ENCODE measurements at places on chromosomes 16 and 17.
A peak's percentile ranks its signal among the peaks of the same experiment; 100 is the strongest.

- no peak for DNase-seq
Measured at GRCh38 chr17:4542003-4542725, 13.0 kb downstream of the MYBBP1A start.

GRCh38 chr17:81803728-81804558 lies at the start of gene GCGR:
GCGR (plus strand) TSS chr17:81804150; CDS start chr17:81809019, 4,869 bp downstream.
- DNase-seq = no peak

DNA sequence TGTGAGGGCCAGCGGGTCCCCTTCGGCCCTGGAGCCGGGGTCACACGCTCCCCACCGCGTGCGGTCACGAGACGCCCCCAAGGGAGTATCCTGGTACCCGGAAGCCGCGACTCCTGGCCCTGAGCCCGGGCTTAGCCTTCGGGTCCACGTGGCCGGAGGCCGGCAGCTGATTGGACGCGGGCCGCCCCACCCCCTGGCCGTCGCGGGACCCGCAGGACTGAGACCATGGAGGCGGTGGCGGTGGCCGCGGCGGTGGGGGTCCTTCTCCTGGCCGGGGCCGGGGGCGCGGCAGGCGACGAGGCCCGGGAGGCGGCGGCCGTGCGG lies at the start of gene NAGLU:
Gene NAGLU (plus strand): TSS at position 194 of the 324 bp plus-strand sequence. CDS start 32 bp downstream, at position 226.
- DNase-seq = peak; percentile 99

- DNase-seq = no peak
Measured at GRCh38 chr17:82320956-82321927, 3.8 kb upstream of the CD7 start.

DNA sequence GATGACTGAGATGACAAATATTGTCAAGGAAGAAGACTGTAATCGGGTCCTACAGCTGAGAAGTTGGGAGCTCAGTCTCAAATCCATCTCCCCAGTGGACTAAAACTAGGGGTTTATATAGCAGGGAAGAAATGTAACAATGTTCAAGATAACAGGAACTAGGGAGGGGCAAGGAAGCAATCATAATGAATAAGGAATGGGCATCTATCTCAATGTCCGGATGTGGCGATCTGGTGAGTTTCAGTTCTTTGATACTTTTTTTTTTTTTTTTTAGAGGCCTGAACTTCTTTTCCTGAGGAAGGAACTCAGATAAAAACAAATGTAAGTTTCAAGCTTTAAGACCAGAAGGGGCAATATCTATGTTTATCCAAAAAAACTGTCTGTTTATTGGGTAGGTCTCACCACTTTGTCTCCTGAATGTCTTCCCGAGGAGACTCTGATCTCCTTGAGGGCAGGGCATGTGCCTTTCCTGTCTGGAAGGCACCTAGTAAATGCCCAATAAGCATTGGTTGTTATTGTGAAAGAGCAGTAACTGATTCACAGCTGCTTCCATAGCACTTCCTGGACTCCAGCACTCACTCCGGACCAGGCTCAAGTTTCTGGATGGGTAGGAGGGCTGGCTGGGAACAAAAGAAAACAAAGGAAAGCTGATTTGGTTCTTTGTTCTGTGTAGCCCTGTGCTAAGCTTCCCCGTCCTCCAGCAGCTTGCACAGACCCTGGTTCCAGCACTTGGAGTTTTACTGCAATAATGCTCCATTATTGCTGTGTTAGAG lies 51.9 kb downstream of the MEOX1 start:
- no peak for DNase-seq

- no peak for DNase-seq
Measured at GRCh38 chr17:9016941-9017552, 4.3 kb upstream of the NTN1 start.

DNA sequence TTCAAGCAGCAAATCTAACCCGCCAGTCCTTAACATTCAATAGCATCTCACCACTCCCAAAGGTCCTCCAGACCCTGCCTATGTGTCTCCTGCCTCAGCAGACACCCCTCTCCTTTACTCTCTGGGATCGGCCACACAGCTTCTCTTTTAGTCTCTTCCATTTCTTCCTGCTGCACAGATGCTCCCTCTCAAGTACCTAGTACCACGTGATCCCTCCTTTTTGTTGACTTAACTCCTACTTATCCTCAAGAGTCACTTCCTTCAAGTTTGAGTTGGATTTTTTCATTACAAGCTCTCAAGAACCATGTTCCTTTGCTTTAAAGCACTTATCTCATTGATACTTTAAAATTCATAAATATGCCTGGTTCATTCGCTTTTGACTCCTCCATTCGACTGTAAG lies 24.9 kb downstream of the AMFR start:
- DNase-seq = no peak

- DNase-seq = no peak
Measured at GRCh38 chr17:67285360-67285759, 40.4 kb upstream of the HELZ start.

- DNase-seq = no peak
Measured at GRCh38 chr17:34542700-34543336, 36.6 kb upstream of the TMEM132E start.

DNA sequence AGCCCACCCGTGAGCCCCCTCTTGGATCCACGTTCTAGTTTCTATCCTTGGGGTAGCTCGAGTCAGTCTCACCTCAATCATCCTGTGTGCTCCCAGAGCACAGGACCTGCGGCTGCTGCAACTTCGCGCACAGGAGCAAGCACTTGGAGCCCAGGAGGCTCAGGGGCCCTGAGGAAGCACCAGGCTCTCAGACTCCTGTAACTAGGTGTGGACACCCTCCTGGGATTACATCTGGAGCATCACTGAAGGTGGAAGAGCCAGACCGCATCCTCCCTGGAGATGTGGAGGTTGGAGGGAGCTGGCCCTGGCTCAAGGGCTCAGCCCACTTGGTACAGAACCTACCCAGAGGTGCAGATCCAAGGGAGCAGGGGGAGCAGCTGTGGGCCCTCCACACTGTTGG lies 2.7 kb downstream of the HBQ1 start:
- DNase-seq = no peak

DNA sequence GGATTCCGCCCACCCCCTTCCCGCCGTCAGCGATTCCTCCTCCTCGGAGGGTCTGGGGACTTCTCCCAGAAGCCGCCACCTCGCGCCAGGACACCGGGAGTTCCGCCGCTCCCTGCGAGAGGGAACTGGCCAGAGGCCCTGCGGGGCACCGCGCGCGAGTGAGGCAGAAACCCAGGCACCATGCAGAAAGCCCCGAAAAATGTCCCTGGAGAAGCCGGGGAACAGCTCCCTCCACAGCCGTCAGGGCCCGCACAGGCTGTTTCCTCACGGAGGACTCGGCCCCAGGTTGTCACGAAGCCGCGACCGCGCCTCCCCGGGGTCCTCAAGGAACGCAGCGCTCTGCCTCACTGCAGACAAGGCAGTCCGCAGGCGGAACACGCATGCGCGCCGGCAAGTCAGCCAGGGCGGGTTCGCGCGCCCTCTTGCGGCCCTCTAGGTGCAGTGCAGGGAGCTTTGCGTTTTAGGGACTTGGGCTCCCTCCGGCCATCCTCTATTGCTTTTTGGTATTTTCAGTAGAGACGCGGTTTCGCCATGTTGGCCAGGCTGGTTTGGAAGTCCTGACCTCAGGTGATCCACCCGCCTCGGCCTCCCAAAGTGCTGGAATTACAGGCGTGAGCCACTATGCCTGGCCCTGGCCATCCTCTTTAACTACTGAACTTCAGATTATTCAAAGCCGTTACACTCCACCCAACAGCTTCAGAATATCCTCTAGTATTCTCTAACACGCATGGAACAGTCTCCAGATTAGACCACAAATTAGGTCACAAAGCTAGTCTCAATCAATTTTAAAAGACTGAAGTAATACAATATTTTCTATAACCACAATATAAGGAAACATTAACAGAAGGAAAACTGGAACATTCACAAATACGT lies 20.3 kb upstream of the ZNF287 start:
- DNase-seq = peak; percentile 97

DNA sequence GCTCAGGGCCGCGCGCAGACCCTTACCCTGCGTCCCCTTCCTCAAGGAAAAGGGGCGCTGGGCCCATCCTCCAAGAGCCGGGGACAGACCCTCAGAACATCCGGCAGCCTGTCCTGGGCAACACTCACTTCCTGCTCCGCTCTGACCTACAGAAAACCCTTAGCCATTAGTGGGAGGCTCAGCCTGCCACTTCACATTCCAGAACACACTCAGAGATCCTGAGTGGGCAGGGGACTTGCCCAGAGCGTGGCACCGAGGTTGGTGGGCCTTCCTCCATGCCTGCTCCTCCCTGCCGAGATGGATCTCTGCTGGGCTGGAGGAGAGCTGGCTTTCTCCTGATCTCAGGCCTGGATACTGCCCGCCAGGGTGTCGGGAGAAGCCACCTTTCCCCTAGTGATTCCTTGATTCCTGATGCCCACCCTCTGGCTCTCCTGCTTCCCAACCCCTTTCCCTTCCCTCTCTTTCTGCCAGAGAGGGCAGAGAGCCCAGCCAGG lies 1.5 kb downstream of the SCARF1 start:
- no peak for DNase-seq

DNA sequence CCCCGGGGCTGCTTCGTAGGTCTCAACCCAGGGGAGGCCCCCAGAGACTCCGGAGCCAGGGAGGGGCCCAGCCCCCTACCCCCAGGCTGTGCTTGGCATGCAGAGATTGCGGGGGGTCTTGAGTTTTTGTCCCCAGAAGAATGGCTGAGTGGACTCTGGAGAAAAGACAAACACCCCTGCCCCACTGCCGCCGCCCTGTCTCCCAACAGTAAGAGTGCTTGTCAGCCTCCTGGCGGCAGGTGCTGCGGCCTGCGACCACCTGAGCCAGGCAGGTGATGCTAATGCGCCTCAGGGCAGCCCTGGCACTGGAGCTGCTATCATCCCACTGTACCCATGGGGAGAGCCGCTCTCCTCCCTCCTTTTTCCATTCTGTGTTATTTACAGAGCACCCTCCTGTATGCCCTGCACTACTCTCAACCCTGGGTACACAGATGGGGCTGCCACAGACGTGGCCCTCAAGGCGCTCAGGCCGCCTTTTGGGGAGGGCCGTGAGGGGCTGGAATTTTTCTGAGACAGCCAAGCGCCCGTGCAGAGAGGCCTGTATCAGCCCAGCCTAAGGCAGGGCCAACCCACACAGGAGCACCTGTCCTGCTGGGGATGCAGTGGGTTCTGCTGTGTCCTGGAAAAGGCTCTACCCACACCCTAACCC lies 2.6 kb upstream of the IL17C start:
- DNase-seq = no peak

GRCh38 chr16:5075637-5076036 lies 4.0 kb downstream of the ALG1 start:
- DNase-seq = no peak

DNA sequence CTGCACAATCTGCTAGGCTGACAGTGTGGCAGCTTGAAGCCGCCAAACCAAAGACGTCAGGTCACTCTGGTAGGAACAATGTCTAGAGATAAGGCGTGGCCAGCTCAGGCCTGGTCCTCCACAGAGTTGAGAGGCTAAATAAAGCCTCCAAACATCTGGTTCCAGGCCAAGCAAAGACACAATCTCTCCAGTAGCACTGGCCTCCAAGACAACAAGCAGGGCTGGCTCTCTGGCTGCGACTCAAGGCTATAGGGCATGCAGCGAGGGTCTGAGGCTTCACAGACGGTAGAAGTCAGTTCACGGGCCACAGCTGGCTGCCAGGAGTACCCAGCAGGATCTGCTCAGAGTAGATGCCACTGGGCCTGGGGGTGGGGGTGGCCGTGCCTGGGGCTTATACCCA lies 75.6 kb downstream of the ABR start:
- DNase-seq = no peak

DNA sequence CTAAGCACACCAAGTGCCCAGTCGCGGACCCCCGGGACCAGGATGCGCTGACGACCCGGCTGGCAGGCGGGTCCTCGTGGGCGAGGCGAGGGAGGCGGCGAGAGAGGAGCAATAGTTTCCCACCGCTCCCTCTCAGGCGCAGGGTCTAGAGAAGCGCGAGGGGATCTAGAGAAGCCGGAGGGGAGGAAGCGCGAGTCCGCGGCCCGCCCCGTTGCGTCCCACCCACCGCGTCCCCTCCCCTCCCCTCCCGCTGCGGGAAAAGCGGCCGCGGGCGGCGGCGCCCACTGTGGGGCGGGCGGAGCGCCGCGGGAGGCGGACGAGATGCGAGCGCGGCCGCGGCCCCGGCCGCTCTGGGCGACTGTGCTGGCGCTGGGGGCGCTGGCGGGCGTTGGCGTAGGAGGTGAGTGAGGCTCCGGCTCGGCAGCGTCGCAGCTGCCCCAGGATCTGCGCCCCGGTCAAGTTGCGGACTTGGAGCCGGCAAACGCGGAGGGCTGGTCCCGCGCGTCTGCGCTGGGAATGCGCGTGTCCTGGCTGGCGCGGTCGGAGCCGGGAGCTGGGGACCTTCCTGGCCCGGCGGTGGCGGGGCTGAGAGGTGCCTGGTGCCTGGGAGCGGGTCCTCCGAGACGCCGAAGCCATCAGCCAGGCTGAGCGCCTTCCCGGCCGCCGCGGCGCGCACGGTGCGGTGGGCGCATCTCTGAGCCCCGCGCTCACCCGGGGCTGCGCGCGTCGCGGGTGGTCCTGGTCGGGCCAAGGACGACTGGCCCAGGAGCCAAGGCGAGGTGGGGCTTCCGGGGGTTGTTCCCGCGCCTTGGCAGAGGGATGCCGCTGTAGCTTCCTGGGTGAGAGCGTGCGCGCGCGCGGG lies at the start of gene ITGB3:
Gene ITGB3 (plus strand): TSS at position 287 of the 862 bp plus-strand sequence. CDS start 35 bp downstream, at position 322.
- DNase-seq = peak; percentile 93

DNA sequence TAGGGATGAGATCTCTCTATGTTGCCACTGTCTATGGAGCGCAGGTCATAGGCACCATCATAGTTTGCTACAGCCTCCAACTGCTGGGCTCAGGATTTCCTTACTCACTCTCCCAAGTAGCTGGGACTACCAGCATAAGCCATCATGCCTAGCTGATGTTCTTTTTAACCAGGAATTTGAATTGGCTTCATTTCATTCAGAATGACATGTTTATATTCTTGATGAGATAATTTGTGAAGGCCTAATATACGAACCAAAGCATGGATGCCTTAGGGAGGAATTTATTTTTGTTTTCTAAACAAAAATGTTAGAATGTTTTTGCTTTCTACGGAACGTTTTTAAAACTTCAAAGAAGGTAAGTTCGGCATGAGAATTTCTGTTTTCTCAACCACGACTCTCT lies 71.6 kb downstream of the HS3ST3B1 start:
- no peak for DNase-seq

DNA sequence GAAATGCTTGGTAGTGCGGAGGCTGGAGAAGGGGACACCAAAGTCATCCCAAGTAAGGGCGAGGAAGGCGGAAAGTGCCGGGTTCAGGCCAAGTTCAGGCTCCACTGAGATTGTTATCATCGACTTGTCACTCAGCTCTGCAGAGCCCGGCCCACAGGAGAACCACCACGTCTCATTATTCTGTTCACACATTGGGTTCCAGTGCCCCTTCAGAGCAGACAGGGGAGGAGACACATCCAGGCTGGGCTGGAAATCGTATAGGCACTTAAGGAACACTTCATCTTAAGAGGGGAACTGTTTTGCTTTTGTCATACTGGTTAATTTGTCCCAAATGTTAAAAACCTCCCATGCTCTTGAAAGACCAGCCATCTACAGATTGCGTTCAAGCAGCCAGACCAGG lies 118.3 kb upstream of the ADAMTS18 start:
- DNase-seq = no peak
